Cortex of kidney (tissue), 1 donor: ENCODE measurements at places on chromosomes 7 and 10.

- no peak for DNase-seq
Observed at GRCh38 chr10:21317902-21318301, 207.6 kb downstream of the SKIDA1 start.

- no peak for DNase-seq
Observed at GRCh38 chr7:79714081-79714480, 260.6 kb upstream of the MAGI2 start.

- DNase-seq, result no peak
Observed at GRCh38 chr10:35011771-35012191, 78.4 kb downstream of the CUL2 start.

GRCh38 chr10:36488579-36488978, 636.8 kb upstream of the ANKRD30A start:
- no peak for DNase-seq

DNA sequence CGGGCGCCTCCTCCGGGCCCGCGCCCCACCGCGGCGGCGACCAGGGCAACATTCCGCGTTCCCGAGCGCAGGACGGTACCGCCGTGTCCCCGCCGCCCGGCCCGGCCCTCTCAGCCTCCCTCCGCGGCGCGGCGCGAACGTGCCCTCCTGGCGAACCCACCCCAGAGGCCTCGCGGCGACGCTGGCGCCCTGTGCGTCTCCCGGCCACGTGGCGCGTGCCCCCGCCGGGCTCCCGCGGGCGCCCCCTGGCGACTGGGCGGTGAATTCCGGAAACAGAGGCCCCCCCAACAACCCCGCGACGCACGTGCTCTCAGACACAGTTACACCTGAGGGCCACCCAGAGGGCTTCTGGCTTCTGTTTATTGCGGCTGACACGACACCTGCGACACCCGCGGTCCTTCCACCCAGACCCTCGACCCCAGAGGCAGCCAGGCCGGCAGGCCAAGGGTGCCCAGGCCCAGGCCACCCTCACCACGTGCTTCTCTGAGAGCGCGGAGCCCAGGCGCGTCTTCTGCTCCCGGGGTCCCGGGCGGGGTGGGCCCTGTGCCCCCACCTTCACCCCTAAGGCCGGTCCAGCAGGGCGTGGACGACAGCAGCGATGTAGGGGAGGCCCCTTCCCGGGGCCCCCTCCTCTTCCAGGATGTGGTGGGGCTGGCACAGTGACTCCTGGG, at the start of gene SAP25:
Gene SAP25 (minus strand): TSS at position 210 of the 671 bp plus-strand sequence. CDS start 158 bp downstream, at position 52.
- no peak for DNase-seq
